ENCODE measurements at places on chromosomes 3 and 15.
A peak's percentile ranks its signal among the peaks of the same experiment; 100 is the strongest.

DNA sequence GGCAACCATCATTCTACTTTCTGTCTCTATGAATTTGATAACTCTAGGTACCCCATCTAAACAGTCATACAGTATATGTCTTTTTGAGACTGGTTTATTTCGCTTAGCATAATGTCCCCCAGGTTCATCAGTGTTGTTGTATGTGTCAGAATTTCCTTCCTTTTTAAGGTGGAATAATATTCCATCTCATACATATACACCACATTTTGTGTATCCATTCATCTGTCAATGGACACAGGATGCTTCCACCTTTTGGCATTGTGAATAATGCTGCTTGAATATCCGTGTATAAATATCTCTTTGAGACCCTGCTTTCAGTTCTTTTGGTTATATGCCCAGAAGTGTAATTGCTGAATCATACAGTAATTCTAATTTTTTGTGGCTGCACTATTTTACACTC is 10.4 kb upstream of the ZFAND6 start:
- no peak for DNase-seq

DNA sequence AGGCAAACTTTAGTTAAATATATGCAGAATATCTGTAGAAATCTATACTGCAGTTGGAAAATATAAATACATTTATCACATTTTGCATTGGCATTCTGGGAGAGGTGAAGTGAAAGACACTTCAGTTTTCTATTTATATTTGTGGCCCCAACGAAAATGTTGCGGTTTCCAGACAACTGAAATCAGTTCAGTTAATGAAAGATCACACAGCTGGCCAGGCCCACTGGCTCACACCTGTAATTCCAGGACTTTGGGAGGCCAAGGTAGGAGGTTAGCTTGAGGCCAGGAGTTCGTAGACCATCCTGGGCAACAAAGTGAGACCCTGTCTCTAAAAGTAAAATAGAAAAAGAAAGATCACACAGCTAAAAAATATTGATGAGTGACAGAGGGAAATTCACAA is 11.9 kb upstream of the CLASP2 start:
- DNase-seq, result no peak

GRCh38 chr3:66267906-66268305 is 47.1 kb downstream of the SLC25A26 start:
- DNase-seq, result no peak

DNA sequence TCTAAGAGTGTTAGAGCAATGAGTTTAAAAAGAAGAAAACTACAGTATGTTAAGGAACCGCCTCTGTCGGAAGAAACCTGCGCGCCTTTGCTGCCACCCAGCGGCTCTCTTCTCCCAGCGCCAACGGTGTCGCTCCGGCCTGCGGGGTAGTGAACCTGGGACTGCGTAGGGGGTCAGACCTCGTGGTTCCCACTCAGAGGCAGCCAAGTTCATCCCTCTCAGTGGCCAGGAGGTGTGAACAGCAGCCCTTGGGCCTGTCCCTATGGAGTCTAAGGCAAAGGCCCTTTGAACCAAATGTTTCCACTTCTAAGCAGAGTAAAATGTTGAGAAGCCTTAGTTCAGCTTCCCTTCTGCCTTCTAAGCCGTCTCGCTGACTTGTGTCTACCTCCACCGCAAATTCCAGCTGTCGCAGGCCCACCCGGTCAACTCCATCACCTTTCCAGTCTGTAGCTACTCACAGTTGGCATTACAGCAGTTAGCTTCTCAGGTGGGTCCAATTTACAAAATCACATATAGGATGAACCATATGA is 980 bp upstream of the RAB27A start:
- peak; percentile 92 for DNase-seq

DNA sequence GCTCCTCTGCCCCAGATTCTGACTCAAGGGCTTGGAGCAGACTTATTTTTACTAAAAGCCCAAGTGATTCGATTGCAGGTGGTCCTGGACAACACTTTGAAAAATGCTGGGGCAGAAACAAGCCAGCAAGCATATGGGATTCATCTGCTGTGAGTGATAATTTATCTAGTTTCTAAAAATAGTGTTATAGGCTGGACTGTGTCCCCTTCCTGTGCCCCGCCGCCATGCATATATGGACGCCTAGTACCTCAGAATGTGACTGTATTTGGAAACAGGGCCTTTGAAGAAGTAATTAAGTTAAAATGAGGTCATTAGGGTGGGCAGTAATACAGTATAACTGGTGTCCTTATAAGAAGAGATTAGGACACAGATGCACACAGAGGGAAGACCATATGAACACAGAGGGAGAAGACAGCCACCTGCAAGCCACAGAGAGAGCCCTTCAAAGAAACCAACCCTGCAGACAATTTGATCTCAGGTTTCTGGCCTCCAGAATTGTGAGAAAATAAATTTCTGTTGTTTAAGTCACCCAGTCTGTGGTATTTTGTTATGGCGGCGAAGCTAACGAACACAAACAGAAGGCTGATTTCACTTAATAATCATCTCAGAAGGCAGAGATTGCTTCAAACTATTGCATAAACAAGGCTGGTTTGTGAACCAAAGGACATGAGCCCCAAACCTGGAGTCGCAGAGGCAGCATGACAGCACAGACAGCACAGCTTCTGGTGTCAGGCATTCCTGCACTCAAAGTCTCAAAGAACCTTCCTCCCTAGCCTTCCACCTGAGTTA is 59.1 kb downstream of the CCNL1 start:
- no peak for DNase-seq

DNA sequence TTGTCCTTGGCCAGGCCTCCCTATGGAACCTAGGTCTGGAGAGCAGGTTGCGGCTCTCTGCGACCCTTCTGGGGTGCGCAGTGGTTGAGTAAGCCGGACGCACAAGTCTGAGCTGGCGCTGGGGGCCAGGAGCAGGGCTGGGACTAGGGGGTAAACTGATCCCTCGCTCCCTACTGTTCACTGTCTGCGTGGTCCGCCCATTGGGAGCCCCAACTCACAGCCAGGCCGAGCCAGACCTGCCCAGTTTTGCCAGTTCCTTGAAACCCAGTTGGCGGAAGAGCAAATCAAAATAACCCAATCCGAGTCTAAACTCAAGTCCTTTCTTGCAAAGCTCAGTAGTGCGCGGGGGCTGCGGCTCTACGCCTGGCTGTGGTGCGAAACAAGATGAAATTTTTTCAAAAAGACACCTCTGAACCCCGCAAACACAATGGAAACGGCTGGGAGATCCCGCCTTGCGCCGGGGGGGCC is 17.5 kb downstream of the RGMA start:
- no peak for DNase-seq

DNA sequence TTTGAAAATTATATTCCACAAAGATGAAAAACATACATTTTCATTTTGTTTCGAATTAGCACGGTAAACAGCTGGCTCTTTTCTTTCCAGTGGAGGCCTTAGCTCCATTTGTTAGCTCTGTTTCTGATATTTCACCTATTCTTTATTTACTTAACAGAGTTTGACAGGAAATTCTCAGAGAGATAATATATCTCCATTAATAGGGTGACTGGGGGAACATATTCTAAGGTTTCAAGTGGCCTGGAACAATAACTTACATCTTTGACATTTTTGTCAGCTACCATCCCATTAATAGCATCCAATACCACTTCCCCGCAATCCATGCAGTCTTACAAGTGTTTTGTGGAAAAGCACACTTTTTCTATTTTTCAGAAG is 577.6 kb upstream of the MDFIC2 start:
- no peak for DNase-seq

- DNase-seq, result no peak
Measured at GRCh38 chr3:138365253-138365555, 16.8 kb downstream of the MRAS start.

GRCh38 chr15:35958021-35958420 is 412.1 kb upstream of the DPH6 start:
- no peak for DNase-seq

DNA sequence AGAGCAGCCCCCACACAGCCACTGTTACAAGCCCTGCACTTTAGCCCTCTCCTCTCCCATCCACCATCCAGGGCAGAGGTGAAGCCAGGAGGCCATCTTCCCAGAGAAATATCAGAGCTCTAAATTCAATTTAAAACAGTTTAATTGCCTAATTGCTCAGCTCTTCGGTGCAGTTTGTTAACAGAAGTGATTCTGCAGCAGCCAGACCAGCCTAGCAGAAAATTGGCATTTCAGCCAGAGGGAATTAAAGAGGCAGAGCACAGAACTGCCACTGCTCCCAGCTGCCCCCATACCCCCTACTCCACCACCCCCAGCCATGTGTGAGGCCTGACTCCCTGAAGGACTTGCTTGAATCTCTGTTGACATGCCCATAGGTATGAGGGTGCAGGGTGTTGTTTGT is 38.5 kb downstream of the TPRA1 start:
- no peak for DNase-seq
